ENCODE measurements at places on chromosomes 1 and 21. TPM values are rescaled to one million over a fixed set of nuclear protein-coding genes. Genes with fewer than 3 reads are reported as not detected.

Gene GBP6
- not detected for total RNA-seq

DNA sequence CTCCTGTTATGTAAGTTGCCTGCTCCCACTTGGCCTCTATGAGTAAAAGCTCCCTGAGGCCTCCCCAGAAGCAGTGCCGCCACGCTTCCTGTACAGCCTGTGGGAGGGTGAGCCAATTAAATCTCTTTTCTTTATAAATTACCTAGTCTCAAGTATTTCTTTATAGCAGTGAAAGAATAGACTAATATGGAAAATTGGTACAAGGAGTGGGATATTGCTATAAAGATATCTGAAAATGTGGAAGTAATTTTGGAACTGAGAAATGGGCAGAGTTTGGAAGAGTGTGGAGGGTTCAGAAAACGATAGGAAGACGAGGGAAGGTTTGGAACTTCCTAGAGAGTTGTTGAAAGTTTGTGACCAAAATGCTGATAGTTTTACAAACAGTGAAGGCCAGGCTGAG lies 572.3 kb downstream of the MATN1 start:
- DNase-seq = no peak

DNA sequence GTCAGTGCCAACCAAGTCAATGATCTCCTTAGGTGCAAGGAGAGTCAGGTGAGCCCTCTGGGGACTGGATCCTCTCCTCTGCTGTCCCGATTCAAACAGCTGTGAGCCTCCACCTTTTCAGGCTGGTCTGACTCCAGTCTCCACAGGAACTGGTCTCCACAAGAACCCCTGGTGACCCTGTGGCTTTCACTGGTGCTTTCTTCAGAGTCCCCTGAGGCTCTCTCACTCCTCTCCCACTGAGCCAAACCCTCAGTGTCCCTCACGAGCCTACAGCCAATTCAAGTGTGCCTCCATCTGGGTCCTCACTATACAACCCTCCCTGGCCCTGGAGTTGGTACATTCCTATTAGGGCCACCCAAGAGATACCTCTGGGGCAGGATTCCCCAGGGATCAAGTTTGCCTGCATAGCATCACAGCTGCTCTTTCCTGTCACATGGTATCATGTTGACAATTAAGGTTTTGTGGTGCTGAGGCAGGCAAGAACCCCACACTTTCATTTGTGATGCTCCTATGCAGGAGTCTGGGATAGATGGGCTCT lies 5.2 kb upstream of the NGF start:
- no peak for DNase-seq

Gene DMRTA2
- total RNA-seq = 0.08 TPM

DNA sequence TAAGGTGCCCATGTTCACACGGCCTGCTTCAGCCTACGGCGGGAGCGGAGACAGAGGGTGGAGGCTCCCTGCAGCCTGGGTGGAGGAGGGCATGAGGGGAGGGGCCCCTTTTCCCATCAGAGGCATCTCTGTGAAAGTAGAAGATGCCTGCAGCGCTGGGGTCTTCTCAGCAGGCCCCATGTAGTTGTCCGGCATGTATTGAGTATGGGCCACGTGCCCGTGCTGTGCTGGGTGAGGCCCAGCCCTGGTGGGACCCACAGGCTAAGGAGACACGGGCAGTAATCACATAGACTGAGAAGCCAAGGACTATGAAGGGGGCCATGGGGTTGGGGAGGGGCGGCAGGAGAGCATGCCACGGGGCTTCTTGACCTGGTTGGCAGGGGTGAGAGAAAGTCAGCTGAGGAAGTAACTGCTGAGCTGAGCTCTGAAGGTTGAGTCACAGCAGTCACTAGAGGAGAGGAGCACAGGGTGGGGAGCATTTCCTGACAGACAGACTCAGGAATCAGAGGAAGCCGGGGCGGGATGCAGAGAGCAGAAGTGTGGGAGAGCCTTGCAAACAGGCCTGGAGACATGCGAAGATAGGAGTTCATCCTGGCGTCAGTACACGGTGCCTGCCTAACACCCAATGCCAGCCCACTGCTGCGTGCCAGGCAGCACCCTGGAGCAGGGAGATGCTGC lies 21.6 kb downstream of the PSEN2 start:
- DNase-seq = peak; percentile 73

- no peak for DNase-seq
Observed at GRCh38 chr21:33976082-33977016, 60.7 kb upstream of the ATP5PO start.

Data from cardiac septum (tissue), 1 donor.